Pulmonary artery endothelial cell (primary cell): ENCODE measurements at places on chromosomes 6 and 20.

GRCh38 chr20:24674921-24675605 lies 205.6 kb downstream of the SYNDIG1 start:
- DNase-seq: no peak

- peak; percentile 32 for DNase-seq
These were observed 34.4 kb upstream of the ARHGAP18 start for GRCh38 chr6:129744201-129744879.

DNA sequence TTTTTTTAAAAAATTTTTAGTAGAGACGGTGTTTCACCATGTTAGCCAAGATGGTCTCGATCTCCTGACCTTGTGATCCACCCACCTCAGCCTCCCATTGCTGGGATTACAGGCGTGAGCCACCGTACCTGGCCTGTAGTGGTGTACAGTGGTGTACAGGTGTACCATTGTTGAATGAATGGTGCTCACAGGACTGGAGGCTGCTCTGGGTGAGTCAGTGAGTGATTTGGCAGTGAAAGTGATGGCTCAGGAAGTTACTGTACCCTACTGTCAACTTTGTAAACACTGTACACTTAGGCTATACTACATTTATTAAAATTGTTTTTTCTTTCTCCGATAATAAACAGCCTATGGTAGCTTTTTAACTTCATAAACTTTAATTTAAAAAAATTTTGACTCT lies 122.8 kb upstream of the EEF1E1 start:
- no peak for DNase-seq

DNA sequence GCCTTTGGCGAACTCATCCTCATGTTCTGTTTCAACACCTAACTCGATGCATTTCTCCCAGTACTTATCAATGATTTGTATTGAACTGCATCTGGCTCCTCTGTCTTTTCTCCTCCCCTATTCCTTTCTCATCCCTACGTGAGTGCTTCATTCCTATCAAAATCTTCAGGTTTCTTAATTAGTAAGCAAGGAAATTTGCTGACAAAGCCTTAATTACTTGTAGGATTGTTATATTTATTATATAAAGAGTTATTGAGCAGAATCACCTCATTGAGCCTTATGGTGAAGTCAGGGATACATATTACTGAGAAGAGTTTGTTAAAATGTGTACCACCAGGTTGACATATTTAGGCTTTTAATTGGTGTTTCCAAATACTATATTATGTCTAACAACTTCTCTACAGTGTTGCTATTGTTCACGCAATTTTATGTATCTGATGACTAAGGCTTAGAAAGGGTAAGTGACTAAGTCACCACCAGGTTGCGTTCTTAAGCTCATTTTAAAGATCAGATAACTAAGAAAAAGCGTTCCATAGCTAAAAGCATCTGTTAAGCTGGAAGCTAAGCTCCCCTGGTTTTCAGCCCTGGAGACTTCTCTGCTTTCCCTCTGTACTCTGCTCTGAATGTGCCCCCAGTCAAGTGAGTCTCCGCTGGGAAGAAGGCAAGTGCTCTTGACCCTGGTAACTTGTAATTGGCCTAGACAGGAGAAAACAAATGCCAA lies 18.9 kb downstream of the SCGN start:
- no peak for DNase-seq

DNA sequence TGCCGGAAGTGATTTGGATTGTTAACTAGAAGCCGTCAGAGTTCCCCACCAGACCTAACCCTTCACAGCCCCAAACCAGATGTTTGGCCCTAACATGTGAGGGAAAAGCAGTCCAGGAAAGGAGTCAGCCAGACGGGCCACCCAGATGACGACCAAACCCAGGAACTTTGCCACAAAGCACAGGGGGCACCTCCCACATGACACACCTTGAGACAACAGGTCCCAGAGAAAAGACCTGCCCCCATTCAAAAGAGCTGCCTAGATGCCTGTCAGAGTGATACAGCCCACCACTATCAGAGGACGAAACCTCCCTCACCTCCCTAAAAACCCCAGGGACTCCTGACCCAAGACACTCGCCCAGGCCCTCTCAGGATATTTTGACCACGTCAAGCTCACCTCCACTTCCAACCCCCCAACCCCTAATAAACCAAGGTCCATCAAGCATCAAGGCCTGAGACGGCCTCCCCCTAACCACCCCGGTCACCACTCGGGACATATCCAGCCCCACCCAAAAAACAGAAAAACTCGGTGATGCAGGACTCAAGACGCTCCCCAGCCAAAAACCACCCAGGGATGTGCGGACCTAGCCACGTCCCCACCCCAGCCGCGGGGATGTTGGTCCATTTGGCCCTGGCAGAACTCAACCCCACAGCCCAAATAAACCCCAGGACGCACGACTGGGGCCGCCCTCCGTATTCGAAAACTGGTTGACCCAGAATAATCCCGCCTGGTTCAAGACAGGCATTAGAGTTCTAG lies 662 bp downstream of the ZNF343 start:
- no peak for DNase-seq

DNA sequence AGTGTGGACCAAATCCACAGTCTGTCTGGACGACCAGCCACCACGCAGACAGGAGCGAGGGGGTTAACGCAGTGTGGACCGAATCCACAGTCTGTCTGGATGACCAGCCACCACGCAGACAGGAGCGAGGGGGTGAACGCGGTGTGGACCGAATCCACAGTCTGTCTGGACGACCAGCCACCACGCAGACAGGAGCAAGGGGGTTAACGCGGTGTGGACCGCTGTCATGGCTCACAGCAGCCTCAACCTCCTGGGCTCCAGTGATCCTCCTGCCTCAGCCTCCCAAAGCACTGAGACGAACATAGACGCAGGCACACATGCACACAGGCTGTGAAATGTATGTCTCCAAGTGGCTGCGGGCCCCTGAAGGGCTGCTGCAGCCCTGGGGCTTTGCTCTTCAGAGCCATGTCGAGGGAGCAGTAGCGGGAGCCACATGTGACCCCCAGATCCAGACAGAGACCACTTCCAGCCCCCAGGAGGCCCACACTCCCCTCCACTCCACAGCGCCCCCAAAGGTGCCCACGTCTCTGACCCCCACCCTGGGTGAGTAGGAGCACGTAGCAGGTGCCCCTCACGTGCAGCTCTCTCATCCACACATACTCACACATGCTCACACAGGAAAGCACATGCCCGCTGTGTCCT lies 98.1 kb downstream of the YTHDF1 start:
- no peak for DNase-seq

DNA sequence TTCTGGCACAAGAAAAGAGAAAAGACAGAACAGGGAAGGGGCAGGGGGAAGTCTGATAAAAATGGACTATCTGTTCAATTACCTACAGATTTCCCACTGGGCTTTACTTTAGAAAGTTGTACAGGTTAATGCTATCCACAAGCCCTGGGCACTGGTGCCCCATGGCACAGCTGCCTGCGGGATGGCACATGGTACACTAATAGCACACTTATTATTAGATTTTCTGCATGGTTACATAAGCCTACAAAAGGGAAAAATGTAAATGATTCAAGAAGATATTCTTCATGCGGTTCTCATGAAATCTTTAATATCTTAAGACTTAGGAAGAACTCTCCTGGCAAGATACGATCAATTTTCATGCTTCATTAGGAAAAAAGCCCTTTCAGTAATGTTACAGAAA lies 137.5 kb downstream of the GMPR start:
- DNase-seq: no peak

GRCh38 chr6:39911513-39912125 lies 22.6 kb downstream of the MOCS1 start:
- DNase-seq: no peak

GRCh38 chr20:52612046-52612632 lies 360.0 kb upstream of the TSHZ2 start:
- DNase-seq: no peak

DNA sequence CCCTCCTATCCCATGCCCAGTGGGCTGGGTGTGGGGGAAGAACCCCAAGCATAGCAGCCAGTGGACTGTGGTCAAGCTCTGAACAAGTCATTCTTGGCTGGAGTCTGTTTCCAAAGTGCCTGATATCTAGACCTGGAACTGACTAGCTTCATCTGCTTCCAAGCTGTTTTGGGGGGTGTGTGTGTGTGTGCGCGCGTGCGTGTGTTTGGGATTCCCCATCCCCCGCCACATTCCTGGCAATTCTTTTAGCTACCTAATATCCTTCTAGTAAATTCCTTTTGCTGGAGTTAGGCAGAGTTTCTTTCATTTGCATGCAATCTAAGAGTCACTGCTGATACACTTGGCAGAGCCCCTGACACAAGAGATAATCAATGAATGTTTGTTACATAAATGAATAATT lies 7.8 kb downstream of the PAK5 start:
- no peak for DNase-seq

GRCh38 chr20:39775110-39775509 lies 813.0 kb downstream of the DHX35 start:
- no peak for DNase-seq

- no peak for DNase-seq
These were observed 4.3 kb downstream of the MICA start for GRCh38 chr6:31407699-31408098.

DNA sequence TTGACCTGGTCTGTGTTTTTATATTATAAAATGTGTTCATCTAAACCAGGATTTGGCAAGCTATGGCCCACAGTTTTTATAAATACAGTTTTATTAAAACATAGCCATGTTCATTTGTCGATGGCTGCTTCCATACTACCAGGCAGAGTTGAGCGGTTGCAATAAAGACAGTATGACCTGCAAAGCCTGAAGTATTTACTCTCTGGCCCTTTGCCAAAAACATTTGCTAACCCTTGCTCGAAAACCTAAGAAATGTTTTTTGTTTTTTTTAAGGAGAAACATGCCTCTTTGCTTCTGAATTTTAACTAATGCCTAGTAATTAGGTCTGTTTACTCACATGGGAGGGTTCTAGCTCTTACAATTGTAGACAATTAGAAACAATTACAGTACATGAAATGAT lies 67.4 kb upstream of the SMIM28 start:
- no peak for DNase-seq

DNA sequence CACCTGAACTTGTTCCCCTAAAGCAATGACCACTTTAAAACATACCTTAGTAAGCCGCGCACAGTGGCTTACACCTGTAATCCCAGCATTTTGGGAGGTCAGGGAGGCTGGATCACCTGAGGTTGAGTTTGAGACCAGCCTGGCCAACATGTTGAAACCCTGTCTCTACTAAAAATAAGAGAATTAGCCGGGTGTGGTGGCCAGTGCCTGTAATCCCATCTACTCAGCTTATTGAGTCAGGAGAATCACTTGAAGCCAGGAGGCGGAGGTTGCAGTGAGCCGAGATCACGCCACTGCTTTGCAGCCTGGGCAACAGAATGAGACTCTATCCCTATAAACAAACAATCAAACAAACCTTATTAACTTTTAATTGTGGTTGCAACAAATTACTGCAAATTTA lies 1.6 kb upstream of the RAET1E start:
- no peak for DNase-seq

- no peak for DNase-seq
These were observed 13.4 kb upstream of the CHRNA4 start for GRCh38 chr20:63374504-63374903.
